ENCODE measurements at places on chromosomes 16 and 17.

DNA sequence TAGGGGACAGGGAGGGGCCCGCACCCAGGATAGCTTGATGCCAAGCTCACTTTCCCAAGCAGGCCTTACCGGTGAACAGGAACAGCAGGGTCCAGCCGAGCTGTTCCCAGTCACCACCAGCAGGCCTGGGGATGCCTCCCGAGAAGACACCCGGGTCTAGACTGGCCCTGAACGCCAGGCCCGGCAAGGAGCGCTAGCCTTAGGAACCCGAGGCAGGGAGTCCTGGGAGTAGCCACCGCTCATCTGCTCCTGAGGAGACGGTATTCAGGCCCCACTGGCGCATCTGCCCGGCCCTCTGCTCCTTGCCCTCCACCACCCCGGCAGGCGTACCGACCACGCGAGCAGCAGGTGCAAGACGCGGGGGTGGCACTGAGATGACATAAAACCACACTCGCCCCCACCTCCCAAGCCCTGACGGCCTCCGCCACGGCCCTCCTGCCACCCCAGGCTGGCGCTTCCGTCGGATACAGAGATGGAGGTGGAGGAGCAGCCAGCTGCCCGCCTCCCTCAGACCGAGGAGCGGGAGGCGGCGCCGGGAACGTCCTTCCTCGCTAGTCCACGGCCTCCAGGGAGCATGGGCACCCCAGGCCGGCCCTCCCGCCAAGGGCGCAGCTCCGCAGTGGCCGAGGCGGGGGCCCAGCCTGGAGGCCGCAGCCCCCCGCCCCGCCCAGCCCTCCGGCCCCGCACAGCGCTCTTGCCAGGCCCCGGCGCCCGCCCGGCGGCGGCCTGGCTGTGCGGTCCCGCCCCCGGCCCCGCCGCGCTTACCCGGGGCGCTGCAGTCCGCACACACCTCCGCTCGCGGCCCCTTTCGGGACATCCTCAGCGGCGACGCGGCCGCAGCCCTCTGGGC lies 661 bp downstream of the GIT1 start:
- DNase-seq = peak; percentile 55

DNA sequence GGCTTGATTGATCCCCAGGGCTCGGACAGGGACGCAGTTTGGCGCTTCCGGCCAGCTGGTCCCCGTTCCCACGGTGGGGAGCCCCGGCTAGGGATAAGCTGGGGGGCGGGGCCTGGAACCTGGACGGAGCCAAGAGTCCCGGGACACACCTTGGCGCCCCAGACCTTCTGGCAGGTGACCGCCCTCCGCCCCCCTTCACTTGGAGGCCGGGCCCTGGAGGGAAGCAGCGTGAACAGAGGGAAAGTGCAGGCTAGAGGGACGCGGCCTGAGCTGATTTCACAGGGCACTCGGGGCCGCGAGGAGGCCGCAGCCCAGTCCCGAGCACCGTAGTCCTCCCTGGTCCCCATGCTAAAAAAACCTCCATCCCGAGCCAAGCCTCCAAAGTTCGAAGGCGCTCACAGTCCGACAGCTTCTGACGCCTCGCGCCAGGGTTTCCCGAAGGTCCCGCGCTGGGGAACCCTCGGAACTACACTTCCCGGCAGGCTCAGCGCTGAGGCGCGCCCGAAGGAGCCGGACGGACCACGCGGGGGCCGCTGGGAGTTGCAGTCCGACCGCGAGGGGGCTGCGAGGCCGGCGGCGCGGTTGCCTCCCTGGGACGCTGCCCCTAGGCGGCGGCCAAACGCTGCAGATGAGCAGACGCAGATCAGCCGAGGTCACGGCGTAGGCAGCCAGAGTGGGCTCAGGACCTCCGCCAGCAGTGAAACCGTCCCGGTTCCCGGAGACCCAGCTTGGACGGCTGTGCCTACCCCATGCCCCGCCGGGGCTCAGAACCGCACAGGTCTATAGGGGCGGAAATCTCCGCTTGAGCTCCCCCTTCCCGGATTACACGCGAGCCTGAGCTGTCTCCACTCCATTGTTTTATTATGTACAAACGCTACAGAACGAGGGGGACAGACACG lies at the start of gene TBX6:
Gene TBX6 (minus strand): TSS at position 451 of the 899 bp plus-strand sequence. CDS start 731 bp downstream, outside the sequence.
- DNase-seq = peak; percentile 92

DNA sequence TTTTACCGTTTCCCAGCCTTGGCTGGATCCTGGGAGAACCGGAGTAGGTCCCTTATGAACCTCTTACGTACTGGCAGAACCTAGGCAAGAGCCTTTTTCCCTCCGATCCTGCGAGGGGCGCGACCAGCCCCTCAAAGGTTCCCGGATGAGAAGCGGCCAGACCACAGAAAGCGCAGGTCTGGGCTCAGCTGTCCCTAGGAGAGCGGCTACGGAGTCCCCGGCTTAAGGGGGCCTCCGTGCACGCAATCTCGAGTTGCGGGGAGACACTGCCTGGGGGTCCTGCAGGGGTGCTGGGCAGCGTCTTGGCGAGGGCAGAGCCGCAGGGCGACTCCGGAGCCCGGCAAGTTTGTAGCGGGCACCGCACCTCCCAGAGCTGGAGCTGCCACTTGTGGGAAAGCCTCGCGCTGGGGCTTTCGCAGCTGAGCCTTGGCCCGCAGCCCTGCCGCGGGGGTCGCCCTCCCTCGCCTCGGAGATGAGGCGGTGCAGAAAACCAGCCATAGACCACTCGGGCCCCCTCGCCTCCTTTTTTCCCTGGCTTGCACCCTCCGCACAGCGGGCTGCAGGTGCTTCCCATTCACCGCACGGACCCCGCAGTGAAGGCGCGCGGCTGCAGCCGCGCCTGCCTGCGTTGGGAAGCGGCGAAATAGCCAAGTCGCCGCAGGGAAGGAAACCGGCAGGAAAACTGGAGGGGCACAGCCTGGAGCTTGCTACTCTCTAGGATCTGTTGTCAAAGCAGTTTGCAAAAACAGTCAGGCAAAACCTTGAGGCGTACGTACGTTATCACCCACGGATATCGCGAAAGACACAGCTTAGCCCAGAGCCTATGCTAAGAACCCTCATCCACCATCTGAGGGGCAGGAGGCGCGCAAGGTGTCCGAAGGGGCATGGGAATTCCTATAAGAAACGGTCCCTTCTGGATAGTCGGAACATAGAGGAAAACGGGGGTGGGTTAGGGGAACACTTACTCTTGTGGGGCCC lies 834 bp downstream of the CDH8 start:
- DNase-seq = no peak

DNA sequence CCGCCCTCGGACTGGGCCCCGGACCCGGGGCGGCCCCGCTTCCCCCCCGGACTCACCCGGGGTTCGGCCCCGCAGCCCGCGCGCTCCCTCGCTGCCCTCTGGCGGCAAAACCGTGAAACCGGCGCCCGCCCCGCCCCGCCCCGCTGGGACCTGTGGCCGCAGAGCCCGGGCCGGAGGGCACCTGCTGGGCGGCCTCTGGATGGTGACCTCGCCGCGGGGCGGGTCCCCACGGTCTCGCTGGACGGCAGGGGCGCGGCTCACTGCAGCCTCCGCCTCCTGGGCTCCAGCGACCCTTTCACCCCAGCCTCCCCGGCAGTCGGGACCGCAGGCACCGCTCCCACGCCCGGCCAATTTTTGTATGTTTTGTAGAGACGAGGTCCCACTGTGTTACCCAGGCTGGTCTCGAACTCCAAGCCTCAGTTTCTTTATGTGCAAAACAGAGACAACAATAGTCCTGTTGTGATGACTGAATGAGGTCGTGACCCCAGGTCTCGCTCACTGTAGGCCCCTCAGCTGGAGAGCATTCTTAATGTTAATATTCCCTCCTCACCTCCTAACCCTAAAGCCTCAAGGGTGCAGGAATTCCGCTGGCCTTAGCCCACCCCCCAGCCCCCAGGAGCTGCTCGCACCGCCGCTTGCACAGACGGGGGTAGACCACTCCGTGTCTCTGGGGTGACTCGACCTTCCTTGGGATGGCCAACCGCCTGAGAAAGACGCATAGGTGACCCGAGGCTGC lies 33.7 kb upstream of the RPH3AL start:
- peak; percentile 60 for DNase-seq

- DNase-seq = no peak
Measured at GRCh38 chr16:20844054-20844453, 37.7 kb downstream of the REXO5 start.

DNA sequence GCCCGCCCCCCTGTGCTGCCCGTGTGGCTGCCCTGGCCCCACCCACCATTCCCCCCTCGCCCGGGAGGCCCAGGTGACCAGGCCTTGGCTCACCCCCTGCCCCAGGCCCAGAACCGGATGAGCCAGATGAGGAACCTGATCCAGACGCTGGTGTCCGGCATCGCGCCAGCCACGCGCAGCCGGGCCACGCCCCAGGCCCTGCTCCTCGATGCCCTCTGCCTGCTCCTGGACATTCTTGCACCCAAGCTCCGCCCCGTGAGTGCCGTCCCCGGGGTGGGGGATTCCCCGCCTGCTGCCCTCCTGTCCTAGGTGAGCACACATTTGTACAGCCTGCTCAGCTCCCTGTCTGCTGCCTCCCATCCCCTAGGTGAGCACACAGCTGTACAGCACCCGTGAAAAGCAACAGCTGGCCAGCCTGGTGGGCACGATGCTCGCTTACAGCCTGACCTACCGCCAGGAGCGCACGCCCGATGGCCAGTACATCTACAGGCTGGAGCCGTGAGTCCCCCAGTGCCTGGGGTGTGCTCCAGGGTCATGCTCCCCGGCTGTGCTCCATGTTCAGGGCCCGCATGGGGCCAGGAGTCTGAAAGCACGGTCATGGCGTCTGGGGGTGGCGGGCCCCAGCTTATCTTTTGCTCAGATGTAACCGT lies 4.8 kb downstream of the GNG13 start:
- DNase-seq = no peak

GRCh38 chr16:1045310-1045992 lies 27.1 kb upstream of the SSTR5 start:
- DNase-seq = no peak

DNA sequence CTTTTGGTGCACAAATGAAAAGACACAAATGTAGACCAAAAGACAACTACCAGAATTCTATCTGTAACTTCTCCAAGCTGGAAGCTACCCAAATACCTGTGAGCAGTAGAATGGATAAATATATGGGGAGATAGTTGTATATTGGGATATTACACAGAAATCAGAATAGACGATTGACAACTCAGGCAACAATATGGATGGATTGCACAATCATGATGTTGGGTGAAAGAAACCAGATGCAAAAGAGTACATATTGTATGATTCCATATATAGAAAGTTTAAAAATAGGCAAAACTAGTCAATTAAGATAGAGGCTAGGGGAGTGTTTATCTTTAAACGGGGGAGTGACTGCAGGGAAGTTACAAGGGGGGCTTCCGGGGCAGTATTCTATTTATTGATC lies 77.5 kb upstream of the NKD1 start:
- DNase-seq = no peak

GRCh38 chr17:16649585-16649984 lies 4.1 kb downstream of the ZNF624 start:
- no peak for DNase-seq
